ENCODE measurements at places on chromosomes 6 and 20.

DNA sequence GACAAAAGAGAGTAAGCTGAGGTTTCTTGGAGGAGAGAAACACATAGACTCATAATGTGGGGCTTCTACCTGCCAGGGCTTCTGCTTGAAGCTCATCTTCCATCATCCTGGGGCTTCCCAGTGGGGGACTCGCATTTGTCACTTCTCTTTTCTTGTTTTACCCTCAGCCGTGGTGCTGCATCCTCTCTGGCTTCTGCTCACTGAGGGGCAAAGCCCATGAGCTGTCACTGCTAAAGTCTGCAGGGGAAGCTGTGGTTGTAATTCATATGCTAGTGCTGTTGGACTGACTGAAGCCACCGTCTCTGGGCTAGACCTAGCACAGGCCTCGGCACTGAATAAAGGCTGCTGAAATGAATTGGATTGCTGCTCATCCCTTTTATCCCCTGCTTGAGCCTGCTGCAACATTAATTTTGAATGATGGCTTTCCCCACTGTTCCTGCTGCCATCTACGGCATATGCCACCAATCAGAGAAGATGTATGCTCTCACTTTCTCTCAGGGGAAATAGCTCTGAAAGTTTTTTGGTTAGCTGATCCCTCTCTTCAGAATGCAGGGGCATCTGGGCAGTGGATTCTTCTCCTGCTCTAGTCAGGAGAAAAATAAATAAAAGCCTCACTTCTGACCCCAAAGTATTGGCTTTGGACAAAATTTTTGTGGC is 568.4 kb upstream of the MAP3K7 start:
- no peak for DNase-seq

- DNase-seq = no peak
Measured at GRCh38 chr6:76831299-76831698, 632.0 kb downstream of the HTR1B start.

GRCh38 chr6:169141671-169142537 is 111.7 kb downstream of the THBS2 start:
- no peak for DNase-seq

DNA sequence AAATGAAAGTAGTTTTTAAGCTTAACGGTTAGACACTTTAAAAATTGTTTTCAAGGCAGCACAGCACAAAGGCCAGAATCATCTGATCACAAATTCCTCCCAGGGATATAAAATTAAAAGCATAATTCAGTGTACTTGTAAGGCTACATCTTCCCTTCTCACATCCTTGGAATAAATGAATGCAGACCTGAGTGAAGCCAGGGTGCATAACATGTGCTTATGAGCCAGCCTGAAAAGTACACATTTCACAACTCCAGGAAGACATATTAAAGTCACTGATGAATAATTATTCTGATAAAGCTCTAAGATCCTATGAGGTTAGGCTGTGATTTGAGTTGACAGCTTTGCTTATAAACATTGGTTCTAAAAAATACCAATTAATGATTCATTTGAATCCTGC is 163.6 kb downstream of the BTBD9 start:
- DNase-seq = no peak

DNA sequence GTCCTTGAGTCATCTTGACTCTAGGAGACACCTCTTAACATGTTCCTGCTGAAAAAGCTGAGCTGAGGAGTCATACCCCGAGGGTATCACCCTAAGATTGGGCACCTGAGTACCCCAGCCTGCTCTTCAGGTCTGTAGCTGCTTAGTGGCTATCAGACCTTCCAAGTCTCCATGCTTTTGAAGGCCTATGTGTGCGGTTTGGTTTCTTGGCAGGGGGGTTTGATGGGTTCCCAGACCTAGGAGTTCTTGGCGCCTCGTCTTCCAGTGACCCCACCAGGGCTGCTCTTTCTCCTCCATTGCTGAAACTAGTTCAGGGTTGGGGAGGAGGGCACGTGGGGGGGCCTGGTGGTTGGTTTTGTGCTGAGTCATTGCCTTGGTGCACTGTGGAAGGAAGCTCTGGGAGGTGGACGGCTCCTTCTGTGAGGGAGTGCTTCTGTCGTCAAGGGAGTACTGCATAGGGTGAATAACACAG is 20.1 kb downstream of the IGF2R start:
- peak; percentile 84 for DNase-seq

DNA sequence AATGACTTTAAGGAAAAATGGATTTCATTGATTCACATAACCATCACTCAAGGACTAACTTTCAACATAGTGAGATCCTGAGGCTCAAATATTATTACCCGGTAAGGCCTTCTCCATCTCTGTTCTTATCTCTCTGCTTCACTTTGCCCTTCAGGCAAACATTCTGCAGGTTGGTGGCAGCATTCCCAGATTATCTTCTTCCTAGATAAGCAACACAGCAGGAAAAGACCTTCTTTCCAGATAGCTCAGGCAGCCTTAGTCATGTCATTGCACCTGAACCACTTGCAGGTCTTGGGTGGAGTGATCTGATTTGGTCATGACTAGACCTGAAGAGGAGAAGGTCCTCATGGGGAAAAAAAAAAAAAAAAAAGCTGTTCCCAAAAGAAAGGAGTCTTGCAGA is 5.3 kb upstream of the HIVEP2 start:
- no peak for DNase-seq

DNA sequence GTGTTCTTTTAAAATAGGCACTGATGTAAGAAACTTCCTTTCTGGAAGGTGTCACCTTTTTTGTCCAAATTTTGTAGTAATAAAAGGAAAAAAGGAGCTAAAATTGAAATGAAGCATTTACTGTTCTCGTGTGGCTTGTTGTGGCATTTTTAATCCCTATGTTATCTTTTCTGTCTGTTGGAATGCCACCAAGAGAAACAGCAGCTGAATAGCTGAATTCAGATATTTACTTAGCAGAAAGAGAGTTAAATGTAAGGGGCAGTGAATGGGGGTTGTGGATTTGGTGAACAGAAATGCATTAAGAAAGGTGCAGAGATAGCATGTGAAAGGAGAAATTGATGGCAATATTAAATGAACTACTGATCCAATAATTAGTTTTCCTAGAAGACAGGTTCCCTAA is 573.6 kb upstream of the EPHA7 start:
- no peak for DNase-seq

DNA sequence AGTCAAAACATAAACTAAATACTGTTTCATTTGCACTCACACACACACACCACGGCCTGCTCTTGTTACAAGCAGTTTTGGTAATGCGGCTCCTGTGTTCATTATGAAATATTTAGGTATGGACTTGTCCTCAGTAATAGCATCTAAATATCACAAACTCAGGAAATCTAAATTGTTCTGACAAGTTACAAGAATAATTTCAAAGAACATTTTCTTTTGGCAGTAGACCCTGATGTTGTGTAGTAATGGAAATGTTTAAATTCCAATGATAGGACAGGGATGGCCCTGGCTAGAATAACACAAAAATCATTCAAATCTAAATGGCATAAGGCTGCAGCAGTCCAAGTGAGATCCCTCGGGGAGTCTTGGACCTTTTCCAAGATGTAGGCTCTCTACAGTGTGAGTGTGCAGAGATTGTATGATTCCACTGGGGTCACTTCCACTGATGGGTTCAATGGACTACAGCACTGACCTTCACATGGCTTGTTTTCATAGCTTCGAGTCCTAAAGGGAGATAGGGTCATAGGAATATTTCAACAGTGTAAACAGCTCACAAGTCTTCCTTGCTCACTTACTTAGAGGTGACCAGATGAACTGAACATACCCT is 210.6 kb upstream of the PLCB4 start:
- no peak for DNase-seq

GRCh38 chr6:139231206-139231605 is 60.6 kb downstream of the TXLNB start:
- no peak for DNase-seq
